Stimulated activated CD8-positive, alpha-beta memory T cell treated with anti-CD3 and anti-CD28 coated beads, Interleukin-7, amount 100 ng/mL, for 4 hours (primary cell): ENCODE measurements at places on chromosomes 3 and 15.
A peak's percentile ranks its signal among the peaks of the same experiment; 100 is the strongest.

DNA sequence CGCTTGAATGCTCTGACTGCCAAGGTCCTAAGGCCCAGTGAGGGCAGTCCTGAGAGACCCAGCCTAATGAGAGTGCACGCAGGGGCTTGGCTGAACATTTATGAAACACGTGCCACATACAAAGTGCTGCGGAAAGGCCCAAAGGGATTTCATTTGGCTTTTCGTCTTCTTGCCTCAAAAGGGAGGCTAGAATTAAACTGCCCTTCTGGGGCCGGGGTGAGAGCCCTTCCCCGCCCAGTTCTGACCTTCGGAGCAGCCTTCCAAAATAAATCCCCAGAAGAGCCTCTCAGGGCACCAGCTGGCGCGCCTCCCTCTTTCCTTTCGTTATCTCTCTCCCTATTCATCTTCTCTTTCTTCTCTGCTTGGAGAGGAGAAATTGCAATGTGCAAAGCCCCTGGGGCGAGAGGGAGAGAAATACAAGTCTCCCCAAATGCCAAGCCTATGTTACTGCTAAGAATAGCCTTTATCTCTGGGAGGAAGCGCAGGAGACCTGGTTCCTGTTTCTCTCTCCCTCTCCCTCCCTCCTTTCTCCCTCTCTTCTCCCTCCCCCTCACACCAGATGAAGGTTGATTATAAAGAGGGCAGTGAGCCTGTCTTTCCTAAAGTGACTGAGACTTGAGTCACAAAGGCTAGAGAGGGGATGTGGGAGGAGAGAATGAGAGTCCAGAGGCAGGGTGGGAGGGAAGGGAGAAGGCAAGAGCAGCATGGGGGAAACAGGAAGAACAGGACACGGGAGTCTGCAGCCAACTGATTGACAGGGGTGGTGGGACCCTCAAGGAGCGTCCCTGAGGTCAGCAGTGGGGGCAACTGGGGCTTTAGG lies 36.7 kb upstream of the NDUFB4 start:
- no peak for DNase-seq

GRCh38 chr15:65937476-65937875 lies 68.2 kb downstream of the RAB11A start:
- DNase-seq: no peak

DNA sequence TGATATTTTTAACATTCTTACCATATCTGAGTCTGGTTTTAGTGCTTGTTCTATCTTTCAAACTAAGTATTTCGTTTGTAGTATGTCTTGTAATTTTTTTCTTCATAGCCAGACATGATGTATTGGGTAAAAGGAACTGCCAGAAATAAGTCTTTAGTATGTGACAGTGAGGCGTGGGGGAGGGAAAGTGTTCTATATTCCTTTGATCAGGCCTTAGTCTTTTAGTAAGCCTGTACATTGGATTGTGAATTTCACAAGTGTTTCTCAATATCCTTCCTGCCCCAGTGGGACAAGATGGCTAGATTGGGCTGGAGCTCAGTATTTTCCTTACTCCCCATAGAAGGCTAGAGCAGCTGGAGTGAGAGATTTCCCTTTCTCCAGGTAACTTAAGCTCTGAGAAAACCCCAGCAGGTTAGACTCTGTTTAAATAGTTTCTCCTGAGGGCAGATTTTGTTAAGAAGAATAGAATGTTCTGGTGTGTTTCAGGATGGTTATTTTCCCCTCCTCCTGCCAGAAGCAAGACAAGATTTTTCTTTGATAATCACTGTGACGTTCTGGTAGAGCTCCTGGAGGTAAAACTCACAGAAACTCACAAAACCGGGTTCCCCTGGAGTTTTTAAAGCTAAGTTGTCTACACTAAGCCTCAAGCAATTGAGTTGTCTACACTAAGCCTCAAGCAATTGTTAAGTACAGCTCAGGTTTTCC lies 140.7 kb upstream of the ARPP21 start:
- DNase-seq: no peak

DNA sequence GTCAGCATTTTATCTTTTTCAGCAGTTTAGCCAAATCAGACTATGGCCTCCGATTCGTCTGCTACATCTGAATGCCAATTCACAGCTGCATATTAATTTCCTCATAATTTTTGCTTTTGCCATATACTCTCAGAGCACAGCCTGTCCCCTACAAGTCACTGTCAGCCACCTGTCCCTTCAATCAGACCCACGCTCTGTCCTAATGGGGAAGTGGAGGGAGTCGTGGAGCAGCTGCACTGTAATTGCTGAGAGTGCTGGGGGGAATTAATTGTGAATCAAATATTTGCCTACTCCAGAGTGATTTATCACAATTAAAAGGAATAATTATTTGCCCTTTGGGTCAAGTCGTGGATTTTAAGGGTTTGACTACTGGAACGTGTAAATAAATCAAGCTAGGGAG lies 75.5 kb downstream of the EBLN2 start:
- no peak for DNase-seq

DNA sequence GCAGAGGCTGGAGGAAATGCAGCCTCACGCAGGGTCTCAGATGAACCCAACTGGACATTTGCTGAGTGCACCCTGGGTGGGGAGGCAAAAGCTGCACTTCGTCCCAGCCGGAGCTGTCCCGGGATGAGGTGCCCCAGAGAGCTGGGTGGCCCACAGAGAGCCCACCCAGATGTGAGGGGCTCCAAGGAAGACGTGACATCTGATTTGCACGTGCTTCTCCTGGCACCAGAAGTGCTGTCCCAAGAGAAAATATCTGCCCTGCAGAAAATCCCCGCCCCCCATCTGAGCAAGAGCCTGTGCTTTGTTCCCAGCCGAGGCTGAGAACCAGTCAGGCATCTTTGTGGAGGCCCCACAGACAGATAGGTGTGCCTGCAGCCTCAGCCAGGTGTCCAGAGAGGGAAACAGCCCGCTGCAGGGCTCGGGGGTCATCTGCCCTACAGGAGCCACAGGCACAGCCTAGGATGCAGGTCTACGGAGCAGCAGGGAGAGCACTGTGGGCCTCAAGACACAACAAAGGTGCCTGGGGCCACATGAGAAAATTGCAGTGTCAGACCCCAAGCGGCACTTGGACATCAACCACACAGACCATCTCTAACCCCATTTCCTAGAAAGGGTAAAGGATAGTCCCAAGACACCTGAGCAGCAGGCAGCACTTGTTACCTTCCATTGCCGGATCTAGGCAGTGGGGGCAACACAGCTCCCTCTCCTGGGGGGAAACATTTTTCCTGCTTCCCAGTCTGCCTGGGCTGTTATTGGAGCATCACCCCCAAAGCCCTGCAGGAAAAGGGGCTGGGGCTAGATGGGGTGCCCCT lies 5.8 kb downstream of the TMIE start:
- DNase-seq: no peak

GRCh38 chr15:40055576-40056293 lies 16.8 kb upstream of the SRP14 start:
- no peak for DNase-seq

DNA sequence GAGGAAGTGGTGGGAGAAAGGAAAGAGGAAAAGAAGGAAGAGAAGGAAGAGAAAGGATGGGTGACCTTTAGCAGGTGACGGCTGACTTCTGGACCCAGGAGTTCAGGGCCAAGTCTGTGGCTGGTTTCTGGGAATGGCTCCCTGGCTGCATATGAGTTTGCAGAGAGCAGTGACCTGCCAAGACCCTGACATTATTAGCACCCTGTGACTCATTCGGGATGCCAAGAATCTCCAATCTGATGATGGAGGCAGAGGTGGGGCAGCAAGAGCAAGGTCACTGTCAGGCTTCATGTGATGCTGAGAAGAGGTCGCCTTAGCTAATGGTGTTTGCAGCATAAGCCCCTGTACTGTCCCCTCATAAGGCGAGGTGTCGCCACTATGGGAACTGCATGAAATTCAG lies 42.6 kb downstream of the MYZAP start:
- DNase-seq: no peak

- DNase-seq: peak; percentile 57
Observed at GRCh38 chr15:74793135-74794028, 11.5 kb downstream of the CSK start.

GRCh38 chr3:157001221-157001957 lies 158.6 kb downstream of the CCNL1 start:
- no peak for DNase-seq

DNA sequence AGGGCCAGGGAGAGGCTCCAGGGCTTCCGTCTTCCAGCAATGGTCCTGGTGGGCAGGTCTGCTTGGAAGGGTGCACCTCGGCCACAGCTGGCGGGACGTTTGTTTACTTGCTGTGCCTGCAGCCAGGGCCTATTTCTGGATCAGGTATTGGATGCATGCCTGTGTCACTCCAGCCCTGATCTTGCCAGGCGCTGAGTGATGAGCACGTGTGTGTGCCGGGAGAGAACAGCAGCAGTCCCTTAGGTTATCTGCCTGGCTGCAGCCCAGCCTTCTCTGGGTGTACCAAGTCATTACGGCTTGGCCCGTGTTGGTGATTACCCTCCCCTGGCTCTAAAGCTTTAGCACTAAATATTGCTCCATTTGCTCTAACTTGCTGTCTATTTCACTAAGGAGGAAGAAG lies 14.9 kb downstream of the CCDC32 start:
- no peak for DNase-seq

GRCh38 chr3:20104167-20104661 lies 64.0 kb downstream of the KAT2B start:
- DNase-seq: peak; percentile 73

- DNase-seq: no peak
Observed at GRCh38 chr15:95758851-95759250, 571.6 kb upstream of the NR2F2 start.

GRCh38 chr15:80999623-81000036 lies 1.1 kb upstream of the TLNRD1 start:
- DNase-seq: no peak

- no peak for DNase-seq
Observed at GRCh38 chr15:67042551-67043142, 22.8 kb upstream of the SMAD3 start.

DNA sequence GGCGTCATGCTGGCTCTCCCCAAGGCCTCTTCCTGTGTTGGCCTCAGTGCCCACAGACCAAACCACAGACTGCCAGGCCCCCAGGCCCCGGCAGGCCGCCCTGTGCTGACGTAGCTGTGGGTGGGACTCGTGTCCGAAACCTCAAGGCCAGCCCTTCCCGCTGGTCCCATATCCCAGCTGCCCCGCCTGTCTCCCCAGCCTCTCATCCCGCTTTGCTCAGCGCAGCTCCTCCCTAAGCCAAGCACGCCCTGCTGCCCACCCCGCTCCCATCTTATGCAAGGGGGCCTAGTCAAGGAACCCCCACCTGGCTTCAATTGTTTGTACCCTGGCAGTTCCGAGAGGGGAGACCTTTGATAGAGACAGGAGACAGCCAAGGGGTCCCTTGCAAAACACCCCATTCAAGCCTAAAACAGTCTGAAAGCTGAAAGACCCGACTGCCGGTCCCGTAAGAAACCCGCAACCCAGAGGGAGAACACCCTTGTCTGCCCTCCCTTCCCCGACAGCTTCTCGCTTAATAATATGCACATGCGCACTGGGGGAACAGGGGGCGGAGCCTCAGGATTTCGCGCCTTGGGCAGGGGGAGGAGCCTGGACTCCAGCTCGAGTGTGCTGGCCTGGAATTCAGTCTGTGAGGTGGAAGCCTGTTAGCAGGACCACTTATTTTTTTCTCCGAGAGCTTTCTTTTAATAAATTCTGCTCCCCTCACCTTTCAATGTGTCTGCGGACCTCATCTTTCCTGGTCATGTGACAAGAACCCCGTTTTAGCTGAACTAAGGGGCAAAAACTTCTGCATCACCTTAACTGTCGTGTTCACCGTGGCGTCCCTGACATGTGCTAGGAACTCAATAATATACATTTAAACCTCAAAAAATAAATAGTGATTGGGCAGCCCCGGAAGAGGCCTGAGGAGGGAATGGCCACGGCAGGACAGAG lies 17.2 kb downstream of the TNFAIP8L3 start:
- DNase-seq: peak; percentile 24

DNA sequence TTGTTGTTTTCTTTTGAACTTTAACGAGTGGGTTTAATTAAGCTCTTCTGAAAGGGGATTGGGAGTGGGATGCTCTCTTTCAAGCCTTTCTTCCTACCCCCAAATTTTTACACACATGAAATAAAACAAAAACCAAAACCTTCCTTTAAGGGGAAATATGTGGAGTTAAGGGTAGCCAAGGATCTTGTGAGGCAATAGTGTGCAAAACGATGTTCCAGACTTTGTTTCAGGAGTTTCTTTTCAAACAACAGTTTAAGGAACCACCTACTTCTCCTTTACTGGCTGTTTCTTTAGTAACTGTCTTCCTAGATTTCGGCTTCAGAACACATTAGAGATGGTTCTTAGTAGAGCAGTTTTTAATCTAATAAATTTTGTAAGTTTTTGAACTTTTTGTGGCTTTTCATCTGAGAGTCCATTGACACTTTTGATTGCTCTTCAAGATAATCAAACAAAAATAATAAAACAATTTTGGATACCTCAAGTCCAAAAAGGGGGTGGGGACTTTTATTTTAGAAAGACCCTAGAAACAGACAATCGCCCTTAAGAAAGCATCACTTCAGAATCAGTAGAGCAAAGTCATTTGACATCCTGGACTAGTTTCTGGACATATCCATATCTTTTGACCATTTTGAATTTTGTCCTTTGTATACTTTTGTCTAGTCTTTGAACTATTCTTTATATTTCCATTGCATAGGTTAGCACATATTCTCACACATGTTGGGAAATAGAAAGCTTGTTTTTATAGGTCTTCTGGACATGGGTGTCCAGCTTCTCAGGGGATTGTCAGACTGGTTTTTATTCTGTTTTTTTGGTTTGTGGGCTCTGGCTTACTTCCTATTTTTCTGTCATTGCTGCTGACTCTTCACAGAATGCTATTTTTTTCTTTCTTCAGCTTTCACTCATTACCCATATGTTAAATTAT lies 6.0 kb downstream of the DIPK2A start:
- DNase-seq: no peak

- no peak for DNase-seq
Observed at GRCh38 chr15:43029476-43029875, 76.4 kb downstream of the UBR1 start.

- DNase-seq: no peak
Observed at GRCh38 chr3:141326123-141326522, 42.2 kb upstream of the ZBTB38 start.

- DNase-seq: no peak
Observed at GRCh38 chr15:71808311-71809020, 1.9 kb upstream of the NR2E3 start.

GRCh38 chr15:44666210-44667038 lies 3.0 kb upstream of the SPG11 start:
- no peak for DNase-seq

GRCh38 chr15:39246523-39246922 lies 334.4 kb upstream of the THBS1 start:
- DNase-seq: no peak

GRCh38 chr3:125115640-125116039 lies 59.8 kb upstream of the HEG1 start:
- DNase-seq: no peak

DNA sequence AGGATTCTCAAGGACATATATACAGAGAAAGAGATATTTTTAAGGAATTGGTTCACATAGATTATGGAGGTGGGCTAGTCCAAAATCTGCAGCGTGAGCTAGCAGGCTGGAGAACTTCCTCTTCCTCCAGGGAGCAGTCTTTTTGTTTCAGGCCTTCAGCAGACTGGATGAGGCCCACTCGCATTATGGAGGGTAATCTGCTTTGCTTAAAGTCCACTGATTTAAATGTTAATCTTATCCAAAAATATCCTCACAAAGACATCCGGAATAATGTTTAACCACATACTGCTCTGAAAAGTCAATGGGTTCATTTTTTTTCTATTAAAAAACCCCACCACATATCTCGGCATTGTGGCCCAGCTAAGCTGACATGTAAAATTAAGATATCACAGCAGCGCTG lies 22.2 kb upstream of the NRROS start:
- DNase-seq: no peak

GRCh38 chr3:115832265-115832664 lies 209.0 kb downstream of the GAP43 start:
- DNase-seq: no peak

- no peak for DNase-seq
Observed at GRCh38 chr15:58951388-58952007, 18.0 kb upstream of the SLTM start.

GRCh38 chr3:196686436-196686835 lies 25.6 kb downstream of the CEP19 start:
- no peak for DNase-seq
